ENCODE measurements at places on chromosomes 6 and 20.
A peak's percentile ranks its signal among the peaks of the same experiment; 100 is the strongest.

GRCh38 chr6:34132486-34133185 lies 13.3 kb downstream of the GRM4 start:
- peak; percentile 77 for DNase-seq

- DNase-seq: no peak
Measured at GRCh38 chr6:153084393-153084792, 46.7 kb downstream of the RGS17 start.

- no peak for DNase-seq
Measured at GRCh38 chr6:94751641-94752329, 825.5 kb upstream of the MANEA start.

GRCh38 chr20:46324960-46325703 lies 16.8 kb upstream of the CDH22 start:
- peak; percentile 70 for DNase-seq

- DNase-seq: no peak
Measured at GRCh38 chr6:161162722-161163121, 111.1 kb downstream of the AGPAT4 start.

DNA sequence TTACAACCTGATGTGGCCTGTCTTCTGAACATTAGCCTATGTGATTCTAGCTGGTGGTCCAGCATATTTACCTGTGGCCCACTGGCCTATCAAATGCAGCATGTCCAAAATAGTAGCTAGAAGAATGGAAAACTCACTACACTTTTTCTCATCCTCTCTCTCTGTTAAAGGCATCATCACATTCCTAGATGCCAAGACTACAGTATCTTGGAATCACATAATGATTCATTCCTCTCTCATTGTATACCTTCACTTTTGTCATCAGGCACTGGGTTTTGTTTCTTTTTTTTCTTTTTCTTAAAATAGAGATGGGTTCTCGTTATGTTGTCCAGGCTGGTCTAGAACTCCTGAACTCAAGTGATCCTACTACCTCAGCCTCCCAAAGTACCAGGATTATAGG lies 45.0 kb downstream of the FAM83B start:
- DNase-seq: no peak

DNA sequence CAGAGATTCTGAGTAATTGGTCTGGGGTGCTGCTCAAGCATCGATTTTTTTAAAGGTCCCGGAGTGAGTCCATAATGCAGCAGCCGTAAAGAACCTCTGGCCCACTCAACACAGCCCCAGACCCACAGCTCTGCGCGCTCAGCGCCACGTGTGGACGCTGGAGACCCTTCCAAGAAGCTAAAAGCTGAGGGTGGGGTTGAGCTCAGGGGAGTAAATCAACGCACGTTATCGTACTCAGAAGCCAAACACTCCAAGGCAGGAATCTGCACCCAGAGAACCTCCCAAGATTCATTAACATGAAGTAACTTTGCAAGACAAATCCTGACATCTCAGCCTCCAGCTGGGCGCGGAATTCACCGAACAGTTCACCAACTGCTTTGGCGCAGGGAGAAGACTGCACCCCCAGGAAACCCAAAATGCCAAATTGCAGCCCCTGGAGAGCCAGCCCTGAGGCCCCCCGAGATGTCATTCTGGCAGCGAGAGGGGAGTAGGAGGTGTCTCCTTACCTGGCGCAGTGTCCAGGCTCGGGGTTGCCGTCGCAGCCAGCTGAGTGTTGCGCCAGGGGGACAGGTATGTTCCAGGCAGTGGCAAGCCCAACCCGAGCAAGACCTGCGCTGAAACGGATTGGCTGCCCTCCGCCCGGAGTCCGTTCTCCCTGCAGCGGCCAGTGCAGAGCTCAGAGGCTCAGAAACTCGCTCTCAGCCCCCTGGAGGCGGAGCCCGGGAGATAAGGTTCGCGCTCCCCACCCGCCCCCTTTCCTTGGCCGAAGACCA lies at the start of gene COL21A1:
COL21A1 (minus strand) TSS at position 700 of the 773 bp plus-strand sequence. CDS start 64,962 bp downstream, outside the sequence.
- DNase-seq: peak; percentile 71

GRCh38 chr20:48149902-48150301 lies 364.6 kb upstream of the SULF2 start:
- DNase-seq: no peak

DNA sequence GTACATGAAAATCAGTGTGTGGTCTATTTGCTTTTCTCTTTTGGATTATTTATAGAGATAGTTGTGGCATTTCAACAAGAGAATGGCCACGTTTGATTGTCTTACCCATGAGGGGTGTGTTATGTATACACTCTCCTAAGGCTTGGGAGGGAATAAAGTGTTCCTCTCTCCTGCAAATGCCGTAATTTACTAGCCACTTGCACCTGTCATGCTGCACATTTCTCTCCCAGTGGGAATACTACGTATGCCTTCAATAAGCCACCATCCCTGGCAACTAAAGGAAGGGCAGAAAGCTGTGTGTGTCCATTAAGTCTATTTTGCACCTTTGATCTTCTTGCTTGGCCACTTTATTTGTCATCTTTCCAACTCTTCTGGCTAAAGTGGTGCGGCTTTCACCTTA lies 541.2 kb downstream of the QKI start:
- DNase-seq: no peak

- DNase-seq: peak; percentile 52
Measured at GRCh38 chr6:36599791-36600209, 5.6 kb downstream of the SRSF3 start.

GRCh38 chr20:43995645-43996044 lies 81.0 kb downstream of the TOX2 start:
- no peak for DNase-seq

DNA sequence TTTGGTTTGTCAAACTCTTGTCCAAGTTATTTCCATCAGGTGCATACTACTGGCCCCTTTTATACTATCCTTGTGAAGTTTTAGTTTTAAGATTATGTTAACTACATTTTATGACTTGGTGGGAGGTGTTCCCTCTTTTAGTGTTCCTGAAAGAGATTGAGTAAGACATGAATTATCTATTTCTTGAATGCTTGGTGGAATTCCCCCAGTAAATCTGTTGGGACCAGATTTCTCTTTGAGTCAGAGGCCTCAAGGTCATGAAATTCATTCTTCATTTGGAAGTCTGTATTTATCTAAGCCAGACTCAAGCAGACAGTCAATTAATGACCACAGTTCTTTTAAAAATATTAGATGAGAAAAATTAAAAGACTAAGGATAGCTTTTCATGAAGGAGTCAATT lies 81.3 kb downstream of the MOXD1 start:
- DNase-seq: no peak

- no peak for DNase-seq
Measured at GRCh38 chr6:119255492-119255891, 94.1 kb downstream of the MAN1A1 start.

All from Calu3 (cell line).